ENCODE measurements at places on chromosomes 3 and 15.

DNA sequence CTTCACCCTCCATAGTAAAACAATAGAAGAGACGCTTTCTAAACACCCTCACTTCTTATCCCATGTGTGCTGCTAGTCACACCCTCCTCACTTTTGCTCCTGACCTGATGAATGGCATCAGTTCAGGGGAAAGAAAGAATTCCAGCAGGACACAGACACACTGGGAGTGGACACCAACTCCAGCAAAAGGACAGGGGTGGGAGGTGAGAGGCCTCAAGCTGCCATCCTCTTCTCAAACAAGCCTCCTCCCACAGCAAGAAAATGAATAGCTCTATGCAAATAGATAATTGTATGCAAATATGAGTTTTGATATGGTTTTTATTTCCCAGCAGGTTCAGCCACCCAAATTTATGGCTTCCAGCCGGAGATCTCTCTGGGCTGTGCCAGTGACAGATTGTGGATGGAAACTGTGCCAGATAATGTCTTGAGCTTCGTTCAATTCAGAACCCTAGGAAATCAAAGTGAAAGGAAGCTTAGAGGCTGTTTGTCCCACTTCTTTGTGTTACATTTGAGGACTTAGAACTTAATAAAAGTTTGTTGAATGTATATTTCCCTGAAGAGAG, 209.3 kb upstream of the PPP2R3A start:
- no peak for DNase-seq

DNA sequence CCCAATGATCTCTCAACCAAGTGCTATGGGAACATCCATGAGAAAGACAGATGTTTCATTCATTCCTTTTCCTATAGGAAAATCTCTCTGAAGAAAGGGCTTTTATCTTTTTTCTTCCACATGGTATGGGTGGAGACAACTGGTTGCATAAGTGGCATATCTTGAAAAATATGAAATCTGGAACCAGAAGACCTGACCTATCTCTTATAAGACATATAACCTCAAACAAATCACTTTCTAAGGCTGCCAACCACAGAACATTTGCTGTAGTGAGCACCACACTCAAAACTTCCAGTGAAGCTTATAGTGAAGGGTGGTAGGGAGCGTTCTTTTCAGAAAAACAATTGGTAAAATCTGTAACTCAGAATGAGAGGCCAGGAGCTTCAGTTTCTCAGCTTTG, 58.5 kb downstream of the SHQ1 start:
- no peak for DNase-seq

GRCh38 chr15:91471468-91471867, 371.4 kb downstream of the SV2B start:
- no peak for DNase-seq

- peak; percentile 86 for DNase-seq
These were observed 157.6 kb downstream of the NFKBIZ start for GRCh38 chr3:102006812-102007485.

- DNase-seq: no peak
These were observed 5.3 kb downstream of the SCN5A start for GRCh38 chr3:38644016-38644661.

- DNase-seq: no peak
These were observed 98.6 kb downstream of the ALCAM start for GRCh38 chr3:105465251-105465853.

DNA sequence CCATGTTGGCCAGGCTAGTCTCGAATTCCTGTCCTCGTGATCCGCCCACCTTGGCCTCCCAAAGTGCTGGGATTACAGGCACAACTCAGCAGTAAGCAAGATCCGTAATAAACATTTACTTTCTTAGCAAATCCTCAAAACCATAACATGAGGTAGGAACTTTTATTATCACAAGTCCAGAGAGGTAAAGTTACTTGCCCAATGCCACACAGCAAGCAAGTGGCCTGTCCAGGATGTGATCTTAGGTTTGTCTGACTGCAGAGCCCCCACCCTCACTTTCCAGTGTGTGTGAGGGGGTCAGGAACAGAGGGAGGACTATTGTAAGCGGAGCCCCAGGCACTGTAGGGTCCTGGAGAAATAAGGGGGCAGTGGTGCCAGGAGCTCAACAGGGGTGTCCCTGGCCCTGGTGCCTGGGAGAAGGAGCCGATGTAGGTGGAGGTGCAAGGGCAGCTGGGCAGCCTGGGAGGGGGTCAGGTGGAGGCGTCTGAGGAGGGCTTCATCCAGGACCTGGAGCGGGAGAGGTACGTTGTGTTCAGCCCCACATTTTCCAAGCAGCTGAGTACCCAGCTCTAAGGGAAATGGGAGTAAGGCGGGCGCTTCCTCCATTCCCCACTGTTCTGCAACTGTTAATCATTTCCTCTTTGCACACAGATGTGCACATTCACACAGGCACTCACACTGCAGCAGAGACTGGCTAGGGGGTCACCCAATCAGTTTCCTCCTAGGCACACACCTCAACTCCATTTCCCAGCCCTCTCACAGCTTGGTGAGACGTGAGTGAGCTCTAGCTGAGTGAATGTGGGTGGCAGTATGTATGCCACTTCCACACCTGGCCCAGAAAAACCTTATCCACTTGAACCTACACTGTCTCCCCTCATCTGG, 5.9 kb downstream of the RPUSD3 start:
- no peak for DNase-seq

DNA sequence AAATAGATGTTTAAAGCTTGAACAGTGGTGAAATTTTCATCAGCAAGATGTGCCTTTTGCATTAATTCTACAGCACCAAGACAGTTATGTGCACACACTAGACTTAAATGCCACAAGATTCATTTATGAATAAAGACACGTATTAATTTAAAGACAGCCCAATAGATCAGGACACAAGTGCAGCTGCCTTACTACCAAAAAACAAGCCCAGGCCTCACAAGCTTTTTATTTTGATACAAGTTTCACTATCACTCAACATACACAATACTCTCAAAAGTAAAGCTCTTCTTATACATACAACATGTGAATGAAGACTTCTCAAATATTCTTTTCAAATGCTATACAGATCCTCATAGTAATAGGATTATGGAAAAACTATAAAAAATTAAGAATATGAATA, 2.4 kb downstream of the ACAP2 start:
- DNase-seq: no peak

DNA sequence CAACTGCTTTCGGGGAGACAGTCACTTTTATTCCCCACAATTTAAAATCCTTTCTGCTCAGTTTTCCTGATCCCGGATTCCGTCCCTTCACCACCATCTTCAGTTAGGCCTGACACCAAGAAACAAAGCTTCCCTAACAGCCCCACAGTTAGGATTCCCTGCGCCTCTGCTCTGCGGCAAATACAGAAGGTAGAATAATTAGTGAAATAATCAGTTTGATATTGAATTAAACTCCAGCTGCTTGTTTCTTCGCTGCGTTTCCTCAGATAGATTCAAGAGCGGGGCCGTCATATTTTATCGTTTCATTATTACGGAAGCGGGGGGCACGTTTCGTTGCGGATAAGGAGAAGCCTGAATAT, 1.3 kb upstream of the EOMES start:
- no peak for DNase-seq

- DNase-seq: no peak
These were observed 487.5 kb upstream of the KCNMB2 start for GRCh38 chr3:178048768-178049167.

GRCh38 chr3:46615050-46615775, 2.9 kb downstream of the FAM240A start:
- DNase-seq: no peak

DNA sequence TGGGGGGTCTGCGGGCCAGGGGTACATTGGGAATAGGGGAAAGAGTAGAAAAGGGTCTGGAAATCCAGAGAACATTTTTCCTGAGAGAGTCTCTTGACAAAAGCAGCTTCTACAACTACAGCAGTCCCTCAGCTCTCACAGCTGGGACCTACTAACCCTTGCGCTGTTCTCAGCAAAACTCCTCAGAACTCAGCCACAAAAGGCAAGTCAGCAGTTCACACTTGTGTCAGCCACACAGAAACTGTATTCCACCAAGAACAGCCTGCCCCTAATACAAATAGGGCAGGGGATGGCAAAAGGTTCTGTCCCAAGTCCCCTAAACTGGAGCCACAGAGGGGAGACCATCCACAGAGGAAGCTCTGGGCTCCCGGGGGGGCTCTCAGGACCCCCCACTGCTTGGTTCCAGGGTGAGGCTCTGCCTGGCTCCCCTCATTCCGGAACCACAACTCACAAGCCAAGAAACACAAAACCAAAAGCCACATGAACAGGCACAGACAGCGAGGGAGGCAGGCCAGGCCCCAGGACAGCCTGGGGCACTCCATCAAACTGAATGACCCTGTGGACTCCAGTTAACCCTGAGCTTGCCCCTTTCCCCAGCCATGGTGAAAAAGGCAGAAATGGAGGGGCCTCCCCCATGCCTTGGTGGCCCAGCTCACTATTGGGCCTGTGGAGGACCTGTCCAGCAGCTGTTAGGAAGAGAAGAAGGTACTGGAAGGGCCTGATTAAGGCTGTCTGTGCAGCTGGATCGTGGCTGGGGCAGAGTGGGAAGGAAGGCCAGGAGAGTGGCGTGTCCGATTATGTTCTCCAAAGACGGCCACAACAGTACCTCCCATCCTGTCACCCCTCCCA, 162.0 kb downstream of the CHSY1 start:
- no peak for DNase-seq

DNA sequence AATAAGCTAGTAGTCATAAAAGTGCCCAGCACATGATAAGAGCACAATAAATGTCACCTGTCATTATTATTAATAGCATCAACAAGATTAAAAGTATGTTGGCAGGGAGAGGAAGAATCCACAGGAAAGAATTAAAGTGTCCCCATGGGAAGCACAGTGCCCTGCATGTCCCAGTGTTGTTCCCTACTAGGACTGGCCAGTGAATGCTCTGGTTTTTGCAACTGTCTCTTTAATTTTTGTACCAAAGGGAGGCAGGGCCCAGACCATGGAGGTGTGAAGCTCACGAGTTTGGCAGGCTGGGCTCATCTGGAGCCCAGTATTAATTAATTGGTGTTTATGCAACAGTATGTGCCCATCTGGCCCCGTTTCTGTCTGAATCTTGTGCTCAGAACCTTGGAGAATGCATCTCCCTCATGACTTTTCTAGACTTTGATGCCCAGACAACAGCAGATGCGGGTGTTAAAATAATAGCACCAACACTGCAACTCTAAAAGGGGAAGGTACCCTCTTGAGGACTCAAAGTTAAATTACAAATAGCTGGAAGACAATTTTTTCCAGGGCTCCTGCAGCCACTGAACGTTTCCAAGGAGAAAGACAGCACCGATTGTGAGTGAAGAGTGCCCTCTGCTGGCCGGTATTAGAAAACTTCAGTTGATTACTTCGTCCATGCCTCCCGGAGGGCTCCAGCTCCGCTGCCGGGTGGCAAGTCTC, 71.9 kb upstream of the SPATA12 start:
- peak; percentile 77 for DNase-seq

- DNase-seq: no peak
These were observed 63.5 kb upstream of the ETV5 start for GRCh38 chr3:186172353-186172752.

DNA sequence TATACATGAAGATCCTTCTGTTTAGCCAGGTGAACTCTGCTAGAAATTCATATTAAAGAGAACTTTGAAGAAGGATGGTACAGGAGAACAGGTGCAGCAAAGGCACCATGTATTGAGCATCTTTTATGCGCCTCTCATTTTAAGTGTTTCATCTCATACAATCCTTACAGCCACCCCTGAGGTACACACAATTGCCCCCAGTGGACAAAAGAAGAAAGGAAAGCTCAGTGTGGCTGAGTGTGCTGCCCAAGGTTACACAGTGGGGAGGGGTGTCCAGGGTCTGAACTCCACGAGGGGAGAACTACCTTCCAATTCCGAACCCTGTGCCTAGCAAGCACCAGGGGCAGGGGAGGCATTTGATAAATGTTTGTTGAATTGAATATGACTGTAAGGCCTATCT, 98.6 kb downstream of the MECOM start:
- no peak for DNase-seq

DNA sequence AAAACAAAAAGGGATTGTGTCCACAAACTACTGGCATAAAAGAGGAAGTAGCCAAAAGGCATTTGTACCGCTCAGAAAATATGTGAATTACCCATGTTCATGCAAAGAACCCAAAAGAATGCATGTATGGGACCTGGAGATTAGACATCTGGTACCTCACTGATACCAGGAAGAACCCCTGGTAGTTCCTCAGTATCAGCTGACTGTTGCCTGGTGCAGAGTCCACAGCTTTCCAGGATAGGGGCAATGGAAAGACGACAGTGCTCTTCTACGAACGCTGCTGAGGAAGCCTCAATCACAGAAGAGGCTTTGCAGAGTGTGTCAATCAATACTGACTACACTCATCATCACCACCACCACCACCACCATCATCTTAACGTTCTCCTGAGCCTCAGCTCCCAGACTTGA, 63.3 kb downstream of the ATP8B4 start:
- no peak for DNase-seq

- peak; percentile 85 for DNase-seq
These were observed 24.1 kb downstream of the DUT start for GRCh38 chr15:48355377-48355776.

- DNase-seq: no peak
These were observed 63.2 kb upstream of the HES1 start for GRCh38 chr3:194072691-194073279.

- DNase-seq: no peak
These were observed 27.9 kb upstream of the SLC41A3 start for GRCh38 chr3:126111566-126112475.

DNA sequence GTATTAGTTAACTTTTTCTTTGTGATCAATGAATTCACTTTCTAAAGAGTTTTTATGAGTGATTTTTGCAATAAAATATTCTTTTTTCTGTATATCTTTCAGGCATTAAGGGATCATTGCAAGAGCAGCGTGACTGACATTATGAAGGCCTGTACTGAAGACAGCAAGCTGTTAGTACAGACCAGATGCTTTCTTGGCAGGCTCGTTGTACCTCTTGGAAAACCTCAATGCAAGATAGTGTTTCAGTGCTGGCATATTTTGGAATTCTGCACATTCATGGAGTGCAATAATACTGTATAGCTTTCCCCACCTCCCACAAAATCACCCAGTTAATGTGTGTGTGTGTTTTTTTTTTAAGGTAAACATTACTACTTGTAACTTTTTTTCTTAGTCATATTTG, 24.4 kb downstream of the SELENOT start:
- DNase-seq: no peak

- no peak for DNase-seq
These were observed 19.4 kb upstream of the NFKBIZ start for GRCh38 chr3:101829874-101830273.

GRCh38 chr3:170815340-170815739, 54.7 kb downstream of the RPL22L1 start:
- no peak for DNase-seq

DNA sequence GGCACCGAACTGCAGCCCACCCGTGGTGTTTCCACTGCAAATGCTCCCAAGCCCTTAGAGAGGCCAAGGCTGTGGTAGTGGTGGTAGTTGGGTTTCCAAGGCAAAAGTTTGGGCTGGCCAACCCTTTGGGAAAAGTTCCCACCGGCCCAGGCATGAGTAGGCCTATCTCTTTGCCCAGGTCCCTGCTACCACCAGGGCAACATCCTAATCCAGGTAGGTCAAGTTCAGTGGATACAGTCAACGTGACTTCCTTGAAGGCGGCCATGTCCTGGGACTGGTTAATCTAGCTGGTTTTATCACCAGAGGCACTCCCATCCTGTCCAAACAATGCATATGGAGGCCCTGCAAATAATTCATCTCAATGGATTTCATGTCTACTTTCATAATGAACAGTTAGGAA, 1.6 kb upstream of the ONECUT1 start:
- no peak for DNase-seq
